ENCODE measurements at places on chromosomes 16 and 17.
A peak's percentile ranks its signal among the peaks of the same experiment; 100 is the strongest.

- no peaks in the 10 kb centered on the region for H3K4me1 ChIP-seq
- no peak within 1 kb of the TSS for H3K4me3 ChIP-seq
- no peaks in the 10 kb centered on the region for H3K36me3 ChIP-seq
- peaks cover 11% of the 10 kb centered on the region for H3K27me3 ChIP-seq
These were observed at the start of gene SCNN1B for GRCh38 chr16:23302045-23302956. SCNN1B (plus strand) TSS chr16:23302302; CDS start chr16:23348600, 46,298 bp downstream.

- H3K36me3 ChIP-seq: no peaks in the 10 kb centered on the region
- no peaks in the 10 kb centered on the region for H3K27me3 ChIP-seq
- DNase-seq: no peak
These were observed 7.8 kb upstream of the KIAA0513 start for GRCh38 chr16:85019659-85020245.

DNA sequence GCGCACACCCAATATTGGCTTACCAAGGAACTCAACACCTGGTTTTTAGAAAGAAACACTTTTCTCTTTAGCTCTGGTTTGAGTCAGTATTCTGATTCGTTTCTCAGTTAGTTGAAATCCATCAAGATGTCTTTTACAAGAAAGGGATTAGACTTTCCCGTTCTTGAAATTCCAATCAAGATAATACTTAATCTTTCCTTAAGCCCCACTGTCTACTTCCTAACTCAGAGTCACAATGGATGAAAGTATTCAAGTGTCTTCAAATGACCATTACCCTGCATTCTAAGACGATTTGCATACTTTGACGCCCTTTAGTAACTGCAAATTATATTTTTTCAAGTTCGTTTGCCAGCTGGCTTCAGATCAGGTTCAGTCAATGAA is 189.8 kb downstream of the USP22 start:
- no peaks in the 10 kb centered on the region for H3K27me3 ChIP-seq
- H3K4me3 ChIP-seq: peak overlapping the region; percentile 80
- DNase-seq: no peak
- H3K36me3 ChIP-seq: no peaks in the 10 kb centered on the region
- H3K4me1 ChIP-seq: peaks cover 31% of the 10 kb centered on the region

DNA sequence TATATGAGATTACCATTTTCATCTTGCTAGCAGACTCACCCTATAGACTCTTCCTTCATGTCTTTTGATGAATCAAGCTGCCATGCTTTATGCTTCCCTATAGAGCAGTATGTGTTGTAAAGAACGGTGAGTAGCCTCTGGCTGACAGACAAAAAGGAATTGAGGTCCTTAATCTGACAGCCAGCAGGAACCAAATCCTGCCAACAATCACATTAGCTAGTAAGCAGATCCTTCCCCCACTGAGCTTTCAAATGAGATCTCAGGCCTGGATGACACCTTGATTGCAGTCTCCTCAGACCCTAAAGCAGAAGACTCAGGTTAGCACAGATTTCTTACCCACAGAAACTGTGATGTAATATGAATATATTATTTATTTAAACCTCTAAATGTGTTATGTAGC is 577.0 kb downstream of the CDH11 start:
- DNase-seq: no peak
- no peak overlapping the region for H3K27ac ChIP-seq
- H3K4me3 ChIP-seq: no peak overlapping the region
- no peaks in the 10 kb centered on the region for H3K4me1 ChIP-seq
- H3K36me3 ChIP-seq: no peaks in the 10 kb centered on the region

GRCh38 chr17:3935825-3936355 is 19.6 kb upstream of the P2RX1 start:
- H3K27ac ChIP-seq: peak overlapping the region; percentile 22
- no peak overlapping the region for H3K4me3 ChIP-seq
- peaks cover 8% of the 10 kb centered on the region for H3K4me1 ChIP-seq
- DNase-seq: no peak
- no peaks in the 10 kb centered on the region for H3K27me3 ChIP-seq
- H3K36me3 ChIP-seq: peaks cover 45% of the 10 kb centered on the region

- H3K36me3 ChIP-seq: peaks cover 17% of the 10 kb centered on the region
- no peak overlapping the region for H3K27ac ChIP-seq
- H3K4me1 ChIP-seq: peaks cover 44% of the 10 kb centered on the region
- peaks cover 4% of the 10 kb centered on the region for H3K27me3 ChIP-seq
These were observed 106.6 kb downstream of the CLEC16A start for GRCh38 chr16:11050944-11051343.

- H3K4me3 ChIP-seq: no peak overlapping the region
- H3K36me3 ChIP-seq: peaks cover 7% of the 10 kb centered on the region
- no peak for DNase-seq
These were observed 7.6 kb downstream of the KRT33A start for GRCh38 chr17:41343029-41343428.

DNA sequence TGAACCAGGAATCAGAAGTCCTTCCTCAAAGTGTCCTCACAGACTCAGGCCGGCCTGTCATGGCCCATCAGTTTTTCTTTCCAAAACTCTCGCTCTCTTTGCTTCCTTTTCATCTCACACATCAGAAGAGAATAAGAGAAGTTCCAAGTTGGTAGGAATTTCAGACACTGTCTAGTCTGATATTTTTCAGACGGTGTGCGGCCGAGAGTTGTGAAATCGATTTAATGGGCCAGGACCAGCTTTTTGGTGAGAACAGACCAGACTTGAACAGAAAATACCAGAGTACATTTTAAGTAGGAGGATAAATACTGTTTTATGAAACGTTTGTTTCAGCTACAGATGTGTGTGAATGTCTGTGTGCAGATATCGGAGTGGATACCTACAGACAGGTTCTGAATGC is 24.8 kb upstream of the RCVRN start:
- peak overlapping the region; percentile 45 for H3K27ac ChIP-seq
- H3K36me3 ChIP-seq: peaks cover 10% of the 10 kb centered on the region
- DNase-seq: no peak
- peaks cover 1% of the 10 kb centered on the region for H3K4me1 ChIP-seq
- no peak overlapping the region for H3K4me3 ChIP-seq

- H3K27ac ChIP-seq: peak overlapping the region; percentile 24
- peaks cover 3% of the 10 kb centered on the region for H3K36me3 ChIP-seq
- no peak for DNase-seq
- peak overlapping the region; percentile 59 for H3K4me3 ChIP-seq
- H3K27me3 ChIP-seq: peaks cover 30% of the 10 kb centered on the region
These were observed 1.0 kb upstream of the MPDU1 start for GRCh38 chr17:7582396-7583252.

DNA sequence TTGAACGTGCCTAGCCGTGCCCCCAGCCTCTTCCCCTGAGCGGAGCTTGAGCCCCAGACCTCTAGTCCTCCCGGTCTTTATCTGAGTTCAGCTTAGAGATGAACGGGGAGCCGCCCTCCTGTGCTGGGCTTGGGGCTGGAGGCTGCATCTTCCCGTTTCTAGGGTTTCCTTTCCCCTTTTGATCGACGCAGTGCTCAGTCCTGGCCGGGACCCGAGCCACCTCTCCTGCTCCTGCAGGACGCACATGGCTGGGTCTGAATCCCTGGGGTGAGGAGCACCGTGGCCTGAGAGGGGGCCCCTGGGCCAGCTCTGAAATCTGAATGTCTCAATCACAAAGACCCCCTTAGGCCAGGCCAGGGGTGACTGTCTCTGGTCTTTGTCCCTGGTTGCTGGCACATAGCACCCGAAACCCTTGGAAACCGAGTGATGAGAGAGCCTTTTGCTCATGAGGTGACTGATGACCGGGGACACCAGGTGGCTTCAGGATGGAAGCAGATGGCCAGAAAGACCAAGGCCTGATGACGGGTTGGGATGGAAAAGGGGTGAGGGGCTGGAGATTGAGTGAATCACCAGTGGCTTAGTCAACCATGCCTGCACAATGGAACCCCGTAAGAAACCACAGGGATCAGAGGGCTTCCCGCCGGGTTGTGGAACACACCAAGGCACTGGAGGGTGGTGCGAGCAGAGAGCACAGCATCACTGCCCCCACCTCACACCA is 724 bp downstream of the GAA start:
- H3K27ac ChIP-seq: peak overlapping the region; percentile 88
- DNase-seq: no peak
- H3K36me3 ChIP-seq: no peaks in the 10 kb centered on the region
- peaks cover 11% of the 10 kb centered on the region for H3K27me3 ChIP-seq

DNA sequence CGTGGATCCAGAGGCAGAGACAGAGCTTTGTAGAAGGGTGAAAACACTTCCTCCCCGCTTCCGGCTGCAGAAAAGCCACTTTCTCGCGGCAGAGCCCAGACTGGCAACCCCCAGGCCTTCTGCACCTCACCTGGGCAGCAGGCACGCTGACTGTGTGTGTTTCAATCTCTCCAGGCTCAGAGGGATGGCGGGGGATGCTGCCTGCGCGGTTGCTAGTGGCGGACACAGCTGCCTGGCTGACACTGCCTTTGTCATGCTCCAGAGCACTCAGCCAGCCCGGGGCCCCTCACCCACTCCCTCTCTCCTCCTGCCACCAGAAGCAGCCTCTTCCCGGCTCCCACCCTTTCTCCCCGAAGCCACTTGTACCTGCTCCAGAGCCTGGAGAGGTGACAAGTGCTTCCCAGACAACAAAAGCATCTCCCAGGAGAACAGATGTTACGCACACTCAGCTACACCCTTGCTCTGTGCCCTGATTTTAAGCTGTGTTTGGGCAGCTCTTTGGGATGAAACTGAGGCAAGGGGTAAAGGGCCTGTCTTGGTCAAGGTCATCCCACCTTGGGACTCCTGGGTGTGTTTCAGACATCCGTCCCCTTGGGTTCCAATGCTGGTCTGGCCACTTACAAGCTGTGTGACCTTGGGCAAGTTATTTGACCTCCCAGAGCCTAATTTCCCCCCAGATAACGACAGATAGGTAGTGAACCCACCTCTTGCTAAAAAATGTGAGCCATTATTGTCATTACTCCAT is 9.2 kb upstream of the GLIS2 start:
- DNase-seq: peak; percentile 50
- no peaks in the 10 kb centered on the region for H3K36me3 ChIP-seq
- peak overlapping the region; percentile 95 for H3K4me3 ChIP-seq
- H3K27ac ChIP-seq: peak overlapping the region; percentile 99

DNA sequence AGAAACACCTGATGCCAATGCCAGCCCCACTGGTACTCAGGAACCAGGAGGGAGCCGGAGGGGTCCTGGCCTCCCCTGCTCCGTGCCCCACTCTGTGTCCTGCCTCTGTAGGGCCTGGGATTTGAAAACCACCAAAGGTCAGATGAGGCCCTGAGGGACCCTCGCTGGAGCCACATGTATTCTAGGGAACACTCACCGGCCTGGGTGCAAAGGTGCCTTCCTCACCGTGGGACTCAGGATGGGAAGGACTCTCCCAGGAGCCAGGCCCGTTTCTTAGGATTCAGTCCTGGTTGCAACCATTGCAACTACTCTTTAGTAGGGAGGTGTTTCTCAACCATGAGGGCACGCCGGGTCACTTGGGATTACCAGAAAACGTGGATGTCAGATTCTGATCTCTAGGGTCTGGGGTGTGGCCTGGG is 74.6 kb downstream of the N4BP1 start:
- no peaks in the 10 kb centered on the region for H3K36me3 ChIP-seq
- H3K27me3 ChIP-seq: peaks cover 3% of the 10 kb centered on the region
- H3K4me1 ChIP-seq: peaks cover 21% of the 10 kb centered on the region
- no peak for DNase-seq
- no peak overlapping the region for H3K4me3 ChIP-seq
- H3K27ac ChIP-seq: no peak overlapping the region

- peaks cover 53% of the 10 kb centered on the region for H3K4me1 ChIP-seq
- peaks cover 12% of the 10 kb centered on the region for H3K27me3 ChIP-seq
- peak within 1 kb of the TSS; percentile 99 for H3K4me3 ChIP-seq
These were observed at the start of gene TRPV2 for GRCh38 chr17:16415031-16415924. TRPV2 (plus strand) TSS chr17:16415571; CDS start chr17:16417669, 2,098 bp downstream.

Data from immature natural killer cell (primary cell).